ENCODE measurements at places on chromosomes 11 and 22. TPM values are rescaled to one million over a fixed set of nuclear protein-coding genes. Genes with fewer than 3 reads are reported as not detected.

DNA sequence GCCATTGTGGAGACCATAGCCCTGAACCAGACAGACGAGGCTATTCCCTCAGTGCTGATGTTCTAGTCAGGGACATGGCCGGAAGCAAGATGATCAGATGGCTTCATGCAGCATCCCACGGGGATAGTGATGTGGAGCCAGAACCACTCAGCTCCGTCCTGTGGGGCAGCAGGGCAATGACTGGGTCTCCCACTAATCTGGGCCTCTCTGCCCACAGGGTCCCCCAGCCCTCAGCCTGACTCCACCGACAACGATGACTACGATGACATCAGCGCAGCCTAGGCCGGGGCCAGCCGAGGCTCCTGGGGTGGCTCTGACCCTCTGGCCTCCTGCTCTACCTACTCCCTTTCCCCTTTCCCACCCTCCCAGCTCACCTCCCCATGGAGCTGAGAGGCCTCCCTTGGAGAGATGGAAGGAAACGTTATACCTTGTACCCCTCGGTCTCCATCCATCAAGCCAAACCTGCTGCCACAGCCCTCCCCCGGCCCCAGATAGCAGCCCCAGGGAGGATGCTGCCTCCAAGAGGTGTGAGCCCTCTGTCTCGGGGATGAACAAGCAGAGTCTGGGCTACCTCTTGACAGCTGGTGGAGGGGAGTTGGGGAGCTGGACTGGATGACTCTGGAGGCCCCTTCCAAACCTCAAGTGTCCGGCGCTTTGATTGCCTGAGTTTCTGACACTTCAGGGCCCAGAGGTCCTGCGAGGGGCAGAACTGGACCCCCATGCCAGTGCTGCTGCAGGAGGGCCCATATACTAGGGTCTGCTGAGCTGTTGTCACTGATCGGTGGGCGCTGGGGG is 47.8 kb downstream of the CD6 start:
- no peaks in the 10 kb centered on the region for H3K27me3 ChIP-seq
- peaks cover 72% of the 10 kb centered on the region for H3K4me1 ChIP-seq
- H3K4me3 ChIP-seq, result no peak overlapping the region
- no peak overlapping the region for H3K27ac ChIP-seq
- peaks cover 64% of the 10 kb centered on the region for H3K36me3 ChIP-seq

DNA sequence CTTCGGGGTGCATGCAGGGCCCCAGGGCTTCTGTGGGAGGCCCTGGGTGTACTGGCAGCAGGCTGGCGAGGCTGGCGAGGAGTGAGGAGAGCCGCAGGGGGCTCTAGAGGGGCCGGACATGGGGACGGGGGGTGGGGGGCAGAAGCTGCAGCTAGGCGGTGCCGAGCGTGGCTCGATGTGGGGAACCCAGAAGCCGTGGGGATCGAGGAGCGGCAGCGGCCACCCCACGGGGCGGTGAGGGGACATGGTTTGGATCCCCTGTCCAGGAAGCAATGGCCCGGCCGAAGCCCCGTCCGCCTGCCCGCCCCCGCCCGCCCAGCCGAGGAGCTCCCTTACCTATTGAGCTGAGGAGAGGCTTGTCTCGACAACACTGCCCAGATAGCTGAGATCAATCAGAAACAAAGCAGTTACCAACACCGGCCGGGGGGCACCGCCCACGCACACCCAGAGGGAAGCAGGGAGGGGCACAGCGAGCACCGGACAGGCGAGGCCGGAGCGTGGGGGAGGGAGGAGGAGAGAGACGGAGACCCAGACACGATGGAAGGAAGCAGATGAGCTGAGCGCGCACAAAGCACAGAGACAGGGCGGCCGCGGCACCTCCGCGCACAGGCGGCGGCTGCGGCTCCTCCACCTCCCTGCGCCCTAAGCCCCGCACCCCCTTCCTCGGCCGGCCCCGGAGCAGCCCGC is 38.7 kb downstream of the IGSF9B start:
- DNase-seq, result no peak
- no peak overlapping the region for H3K27ac ChIP-seq
- H3K4me1 ChIP-seq, result no peaks in the 10 kb centered on the region
- no peak overlapping the region for H3K4me3 ChIP-seq
- no peaks in the 10 kb centered on the region for H3K27me3 ChIP-seq

The LSP1 gene
- 286 TPM for total RNA-seq

GRCh38 chr22:28874061-28874460 is 9.3 kb upstream of the ZNRF3 start:
- H3K27ac ChIP-seq, result no peak overlapping the region
- no peaks in the 10 kb centered on the region for H3K4me1 ChIP-seq
- H3K4me3 ChIP-seq, result no peak overlapping the region
- DNase-seq, result no peak
- H3K27me3 ChIP-seq, result no peaks in the 10 kb centered on the region

The KCNJ11 gene
- total RNA-seq, result 0.51 TPM

DNA sequence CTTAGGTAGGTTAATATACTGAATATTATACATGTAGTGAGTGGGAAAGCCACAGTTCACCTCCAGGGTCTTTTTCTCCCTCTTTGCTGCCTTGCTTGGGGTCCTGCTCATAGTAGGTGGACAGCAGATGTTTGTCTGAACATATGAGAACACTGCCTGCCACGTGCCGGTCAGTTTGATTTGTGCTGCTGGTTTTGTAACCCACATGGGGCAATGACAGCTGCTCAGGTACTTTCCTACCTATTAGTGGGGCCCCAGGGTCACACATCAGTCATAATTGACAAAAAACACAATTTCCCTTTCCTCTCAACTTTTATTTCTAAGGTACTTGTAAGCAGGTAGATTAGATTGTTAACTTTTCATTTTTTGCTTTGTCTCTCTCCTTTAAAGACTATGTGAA is 43.8 kb downstream of the BMAL1 start:
- H3K4me1 ChIP-seq, result no peaks in the 10 kb centered on the region
- no peak for DNase-seq
- H3K36me3 ChIP-seq, result peaks cover 5% of the 10 kb centered on the region
- no peak overlapping the region for H3K27ac ChIP-seq
- no peak overlapping the region for H3K4me3 ChIP-seq

DNA sequence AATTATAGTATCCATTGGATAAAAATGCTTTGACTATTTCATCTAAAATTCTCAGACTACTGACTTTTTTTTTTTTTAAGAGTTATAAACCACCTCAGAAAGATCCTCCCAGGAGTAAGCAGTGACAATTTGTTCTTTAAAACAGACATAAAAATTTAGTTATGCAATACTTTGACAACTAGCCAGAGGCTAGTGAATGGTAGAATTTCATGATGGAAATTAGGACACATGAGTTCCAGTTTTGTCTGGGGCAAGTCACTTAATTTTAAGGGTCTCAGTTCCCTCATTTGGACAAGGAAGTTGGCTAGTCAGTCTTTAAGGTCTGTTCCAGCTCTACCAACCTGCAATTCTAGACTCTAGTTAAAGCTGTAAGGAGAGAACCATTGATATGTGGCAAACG is 2.9 kb downstream of the IL18 start:
- DNase-seq, result no peak
- H3K4me3 ChIP-seq, result no peak overlapping the region
- H3K4me1 ChIP-seq, result no peaks in the 10 kb centered on the region

The MRGPRX3 gene
- total RNA-seq, result not detected

The ANO3 gene
- total RNA-seq, result not detected

- H3K36me3 ChIP-seq, result no peaks in the 10 kb centered on the region
- H3K27ac ChIP-seq, result no peak overlapping the region
- H3K4me3 ChIP-seq, result no peak overlapping the region
Observed at GRCh38 chr11:132977241-132977640, 555.1 kb downstream of the OPCML start.

DNA sequence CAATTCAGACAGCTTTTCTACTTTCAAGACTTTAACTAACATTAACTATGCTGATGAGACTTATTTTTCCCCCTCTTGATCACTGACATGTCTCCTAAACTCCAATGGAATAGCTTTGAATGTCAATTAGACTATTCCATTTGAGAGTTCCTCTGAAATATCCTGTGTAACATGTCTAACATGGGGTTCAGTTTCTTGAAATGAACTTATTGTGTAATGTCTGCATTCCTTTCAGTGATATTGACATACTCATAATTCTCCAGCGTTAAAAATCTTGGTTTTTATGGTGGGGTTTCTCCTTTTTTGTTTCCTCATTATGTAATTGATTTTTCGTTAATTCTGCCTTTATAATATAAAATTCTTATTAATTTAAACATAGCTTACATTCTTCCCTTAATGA is 37.7 kb upstream of the SPTBN2 start:
- DNase-seq, result no peak
- no peaks in the 10 kb centered on the region for H3K27me3 ChIP-seq
- no peaks in the 10 kb centered on the region for H3K4me1 ChIP-seq
- no peak overlapping the region for H3K27ac ChIP-seq

GRCh38 chr22:23163665-23164064 is 16.6 kb upstream of the BCR start:
- H3K27ac ChIP-seq, result no peak overlapping the region
- H3K27me3 ChIP-seq, result peaks cover 7% of the 10 kb centered on the region
- no peak overlapping the region for H3K4me3 ChIP-seq
- H3K4me1 ChIP-seq, result no peaks in the 10 kb centered on the region
- H3K36me3 ChIP-seq, result no peaks in the 10 kb centered on the region
- no peak for DNase-seq

DNA sequence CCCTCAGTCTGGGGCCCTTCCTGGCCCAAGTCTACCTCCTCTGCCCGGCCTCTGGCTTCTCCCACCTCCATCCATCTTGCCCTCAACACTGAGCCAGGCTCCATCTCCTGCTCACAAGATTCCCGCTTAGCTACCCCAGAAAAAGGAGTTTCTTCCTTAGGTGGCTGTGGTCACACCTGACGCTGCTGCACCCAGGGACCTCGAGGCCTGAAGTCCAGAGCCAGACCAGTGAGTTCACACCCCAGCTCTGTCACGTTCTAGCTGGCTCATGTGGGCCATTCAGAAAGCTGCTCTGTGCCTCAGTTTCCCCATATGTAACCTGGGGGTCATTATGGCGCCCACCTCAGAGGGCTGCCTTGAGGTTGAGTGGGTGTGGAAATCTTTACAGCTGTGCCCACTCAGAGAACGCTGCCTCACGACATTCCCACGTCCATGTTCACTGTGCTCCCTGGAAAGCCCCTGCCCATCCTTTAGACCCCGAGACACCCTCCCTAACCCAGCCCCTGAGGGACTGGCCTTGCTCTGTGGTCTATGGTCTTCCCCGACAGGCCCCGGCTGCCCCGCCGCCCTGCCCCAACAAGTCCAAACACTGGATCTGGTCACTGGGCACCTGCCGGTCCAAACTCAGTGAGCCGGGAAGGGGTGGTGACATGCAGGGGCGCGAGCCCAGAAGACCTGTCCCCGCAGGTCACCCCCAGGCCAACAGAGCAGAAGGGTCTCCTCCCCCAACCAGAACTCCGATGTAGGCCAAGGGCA is 9.8 kb downstream of the PLXNB2 start:
- DNase-seq, result no peak
- H3K27me3 ChIP-seq, result peaks cover 57% of the 10 kb centered on the region
- H3K4me1 ChIP-seq, result no peaks in the 10 kb centered on the region
- H3K36me3 ChIP-seq, result no peaks in the 10 kb centered on the region

Data from T-cell (primary cell).